ENCODE measurements at places on chromosomes 16 and 17.

DNA sequence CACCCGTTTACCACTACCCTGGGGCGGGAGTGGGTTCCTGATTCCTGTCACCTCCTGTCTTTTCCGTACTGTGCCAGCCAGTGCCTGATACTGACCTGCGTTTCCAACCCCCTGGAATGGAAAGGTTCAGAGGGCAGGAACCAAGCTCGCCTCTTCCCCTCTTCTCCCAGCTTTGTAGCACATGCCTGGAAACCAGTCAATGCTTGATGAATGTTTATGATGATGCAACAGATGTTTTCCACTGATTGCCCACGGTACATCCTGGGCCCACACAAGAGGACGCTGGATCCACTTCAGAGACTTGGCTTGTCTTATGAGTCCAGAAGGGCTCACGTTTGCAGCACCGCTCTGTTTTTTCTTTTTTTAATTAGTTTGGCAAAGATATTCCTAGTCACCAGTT lies 262.0 kb downstream of the CPPED1 start:
- no peak for DNase-seq

DNA sequence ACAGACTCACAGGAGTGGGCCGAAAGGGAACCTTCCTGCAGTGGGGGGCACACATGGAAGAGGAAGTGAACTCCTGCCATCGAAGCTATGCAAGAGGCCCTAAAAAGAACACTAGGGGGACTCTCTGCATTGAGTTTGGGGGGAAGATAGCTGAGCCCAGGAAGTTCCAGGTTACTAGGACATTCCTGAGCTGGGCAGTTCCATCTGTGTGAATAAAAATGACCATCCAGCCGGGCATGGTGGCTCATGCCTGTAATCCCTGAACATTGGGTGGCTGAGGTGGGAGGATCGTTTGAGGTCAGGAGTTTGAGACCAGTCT lies 211.8 kb downstream of the ZNF423 start:
- no peak for DNase-seq

GRCh38 chr16:30902029-30902972 lies 5.9 kb downstream of the CTF1 start:
- DNase-seq: no peak

DNA sequence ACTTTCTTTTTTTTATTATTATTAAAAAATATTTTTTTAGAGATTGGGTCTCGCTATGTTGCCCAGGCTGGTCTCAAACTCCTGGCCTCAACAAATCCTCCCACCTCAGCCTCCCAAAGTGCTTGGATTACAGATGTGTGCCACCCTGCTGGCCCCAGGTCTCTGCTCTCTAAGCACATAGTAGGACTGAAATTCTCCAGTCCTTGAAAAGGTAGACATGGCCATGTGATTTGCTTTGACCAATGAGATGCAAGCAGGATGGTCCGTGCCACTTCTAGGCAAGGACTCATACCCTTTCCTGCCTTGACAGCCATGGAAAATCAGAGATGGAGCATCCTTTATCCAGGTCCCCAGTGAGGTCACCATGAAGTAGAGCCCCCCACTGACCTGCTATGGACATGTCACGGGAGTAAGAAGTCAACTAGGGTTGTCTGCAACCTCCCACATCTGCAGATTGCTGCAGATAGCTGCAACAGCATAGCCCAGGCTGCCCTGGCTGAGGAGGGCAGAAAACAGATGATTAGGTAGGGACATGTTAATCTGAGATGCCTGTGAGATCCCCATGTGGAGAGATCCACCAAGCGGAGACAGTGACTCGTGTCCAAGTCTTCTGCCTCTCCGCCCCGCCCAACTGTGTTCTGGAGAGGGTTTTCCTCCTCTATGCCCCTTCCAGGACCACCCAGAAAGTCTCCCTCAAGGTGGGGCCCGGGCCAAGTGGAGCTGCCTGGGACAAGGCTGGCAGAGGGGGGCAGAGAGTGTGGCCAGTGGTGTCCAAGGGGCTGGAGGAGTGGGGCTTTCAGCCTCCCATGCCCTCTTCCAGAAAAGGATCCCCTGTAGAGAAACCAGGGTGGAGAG lies 11.0 kb downstream of the GSG1L start:
- DNase-seq: no peak

DNA sequence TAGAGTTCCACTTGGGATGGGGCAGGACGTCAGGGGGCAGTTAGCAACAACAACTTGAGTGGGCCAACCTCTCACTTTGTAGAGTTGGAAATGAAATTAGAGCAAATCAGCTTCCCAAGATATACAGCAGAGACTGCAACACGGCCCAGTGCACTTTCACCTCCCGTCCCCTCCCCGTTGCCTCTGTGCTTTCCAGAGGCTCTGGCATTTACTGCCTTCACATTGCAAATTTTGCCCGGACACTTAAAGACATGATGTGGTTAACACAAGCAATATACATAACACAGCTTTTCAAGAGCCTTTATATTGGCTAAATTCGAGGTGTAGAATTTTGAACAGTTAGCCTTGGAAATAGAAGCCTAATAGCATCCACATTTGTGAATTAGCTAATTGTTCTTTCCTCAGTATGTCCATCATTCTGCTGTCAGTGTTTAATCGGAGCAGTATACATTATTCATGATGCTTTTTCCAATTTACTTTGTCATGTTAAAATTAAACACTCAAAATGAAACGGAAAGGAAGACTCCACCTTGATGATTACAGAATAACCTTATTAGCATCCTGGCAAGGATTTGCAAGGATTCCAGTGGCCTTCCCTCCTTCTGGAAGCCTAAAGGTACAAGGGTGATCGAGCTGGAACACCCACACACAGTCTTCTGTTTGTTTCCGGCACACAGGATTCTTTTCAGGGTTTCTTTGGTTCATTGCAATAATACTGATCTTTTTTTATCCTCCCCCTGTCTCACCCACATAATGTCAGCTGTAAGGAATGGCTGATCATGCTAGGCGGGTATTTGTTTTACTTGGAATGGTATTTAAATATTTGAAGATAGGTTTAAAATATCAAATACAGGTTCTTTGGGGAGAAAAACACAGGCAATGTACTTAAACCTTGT lies 190.9 kb upstream of the CACNG5 start:
- DNase-seq: no peak

DNA sequence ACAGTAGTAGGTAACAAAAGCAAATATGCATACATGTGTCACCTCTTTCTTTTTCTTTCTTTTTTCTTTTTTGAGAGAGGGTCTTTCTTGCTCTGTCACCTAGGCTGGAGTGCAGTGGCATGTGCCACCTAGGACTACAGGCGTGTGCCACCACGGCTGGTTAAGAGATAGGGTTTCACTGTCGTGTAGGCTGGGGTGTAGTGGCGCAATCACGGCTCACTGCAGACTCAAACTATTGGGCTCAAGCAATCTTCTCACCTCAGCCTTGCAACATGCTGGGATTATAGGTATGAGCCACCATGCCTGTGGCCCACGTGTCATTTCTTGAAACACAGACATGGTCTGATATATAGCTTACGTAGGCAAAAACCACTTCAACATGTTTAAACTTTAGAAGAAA lies 397.7 kb upstream of the PMFBP1 start:
- no peak for DNase-seq

DNA sequence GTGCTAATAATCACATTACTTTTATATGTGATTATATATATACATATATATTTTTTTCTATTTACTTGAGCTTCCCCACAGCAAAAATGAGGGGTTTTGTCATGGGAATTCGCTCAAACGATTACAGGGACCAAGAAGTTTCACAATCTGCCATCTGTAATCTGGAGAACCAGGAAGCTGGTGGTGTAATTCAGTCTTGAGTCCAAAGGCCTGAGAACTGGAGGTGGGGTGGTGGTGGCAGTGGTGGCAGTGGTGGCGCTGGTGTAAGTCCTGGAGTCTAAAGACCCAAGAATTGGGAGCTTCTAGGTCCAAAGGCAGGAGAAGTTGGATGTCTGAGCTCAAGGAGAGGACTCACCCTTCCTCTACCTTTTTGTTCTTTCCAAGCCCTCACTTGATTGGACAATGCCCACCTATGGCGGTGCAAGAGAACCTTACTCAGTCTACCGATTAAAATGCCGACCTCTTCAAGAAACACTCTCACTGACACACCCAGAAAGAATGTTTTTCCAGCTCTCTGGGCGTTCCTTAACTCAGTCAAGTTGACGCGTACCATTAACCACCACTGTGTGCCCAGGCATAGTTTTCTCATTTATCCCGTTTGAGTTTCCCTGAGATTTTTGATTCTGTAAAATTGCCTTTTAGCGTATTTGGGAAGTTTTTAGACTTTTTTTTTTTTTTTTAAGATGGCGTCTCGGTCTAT lies 31.9 kb downstream of the POLR2A start:
- no peak for DNase-seq

DNA sequence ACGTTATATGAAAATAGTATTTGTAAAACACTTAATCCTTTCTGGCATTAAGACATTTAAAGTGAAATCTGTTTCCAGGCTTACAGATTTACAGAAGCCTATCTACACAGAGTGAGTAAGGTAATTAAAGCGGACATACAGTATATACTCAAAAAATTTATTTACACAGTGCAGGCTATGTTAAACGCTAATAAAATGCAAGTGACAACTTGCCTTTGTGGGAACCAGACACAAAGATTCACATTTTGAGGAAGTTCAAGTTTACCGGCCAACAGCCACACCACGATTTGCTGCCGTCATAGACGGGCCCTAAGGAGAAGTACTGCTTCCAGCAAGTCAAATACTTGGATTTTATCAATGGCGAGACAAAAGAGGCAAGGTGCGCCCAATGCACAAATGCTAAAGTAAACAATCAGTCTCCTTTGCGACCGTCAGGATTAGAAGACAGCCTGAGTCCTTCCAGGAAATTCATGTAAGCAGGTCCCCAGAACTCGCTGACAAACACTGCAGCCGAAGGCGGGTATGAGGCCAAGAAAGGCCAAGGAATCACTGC lies 801 bp downstream of the VPS35 start:
- no peak for DNase-seq

GRCh38 chr16:70159355-70160348 lies 13.9 kb upstream of the CLEC18C start:
- DNase-seq: no peak

- peak; percentile 74 for DNase-seq
Observed at GRCh38 chr17:73770115-73770848, 126.0 kb upstream of the SDK2 start.

- DNase-seq: no peak
Observed at GRCh38 chr16:73326770-73327470, 279.0 kb upstream of the ZFHX3 start.

DNA sequence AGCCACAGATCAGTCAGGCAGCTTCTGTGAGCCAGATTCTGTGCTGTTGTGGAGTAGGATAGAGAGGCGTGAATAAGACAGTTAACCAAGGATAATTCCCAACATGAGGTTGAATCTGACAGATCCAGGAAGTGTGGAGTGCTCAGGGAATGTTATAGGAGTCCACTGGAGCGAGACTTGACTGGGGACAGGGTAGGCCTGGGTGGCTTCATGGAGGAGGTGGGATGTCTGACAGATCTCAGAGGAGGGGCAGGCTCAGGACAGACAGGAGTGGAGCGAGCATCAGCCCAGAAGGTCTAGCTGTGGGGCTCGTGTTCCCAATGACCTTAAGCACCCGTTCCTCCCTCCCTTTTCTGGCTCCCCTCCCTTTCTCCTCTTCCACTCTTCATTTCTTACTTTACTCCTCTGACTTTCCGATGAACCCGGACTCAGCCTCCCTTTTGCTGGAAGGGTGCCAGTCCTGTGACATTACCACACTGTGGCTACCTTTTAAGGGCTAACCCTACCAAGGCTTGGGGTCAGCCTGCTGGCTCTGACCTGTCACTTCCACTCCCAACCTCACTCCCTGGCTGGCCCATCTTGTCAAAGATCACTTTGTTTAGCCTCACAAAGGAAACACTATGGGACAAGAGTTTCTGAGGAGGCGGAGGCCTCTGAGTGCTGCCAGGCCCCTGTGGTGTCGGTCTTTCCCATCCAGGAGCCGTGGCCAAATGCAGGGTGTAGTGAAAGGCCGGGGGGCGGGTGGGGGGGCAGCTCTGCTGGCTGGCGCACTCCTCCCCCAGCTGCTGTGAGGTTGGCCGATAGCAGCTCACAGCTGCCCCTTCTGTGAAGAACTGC lies 28.5 kb upstream of the EFCAB13 start:
- DNase-seq: no peak

DNA sequence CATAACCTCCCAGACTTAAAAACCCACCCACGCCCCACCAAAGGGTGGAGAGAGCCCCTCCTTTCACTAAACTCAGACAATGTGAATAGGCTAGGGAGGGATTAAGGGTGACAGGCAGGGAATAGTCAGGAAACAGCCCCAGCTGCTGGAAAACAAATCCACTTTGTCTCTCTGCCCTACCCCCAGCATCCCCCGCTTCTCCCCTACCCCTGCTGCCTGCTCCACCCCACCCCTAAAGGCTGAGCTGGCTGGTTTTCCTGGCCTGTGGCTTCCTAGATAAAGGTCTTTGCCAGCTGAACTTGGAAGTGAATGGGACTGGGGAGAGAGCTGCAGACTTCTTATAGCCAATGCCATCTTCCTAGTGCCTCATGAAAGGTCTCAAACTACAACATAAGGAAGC lies 15.0 kb downstream of the CAVIN1 start:
- DNase-seq: no peak

DNA sequence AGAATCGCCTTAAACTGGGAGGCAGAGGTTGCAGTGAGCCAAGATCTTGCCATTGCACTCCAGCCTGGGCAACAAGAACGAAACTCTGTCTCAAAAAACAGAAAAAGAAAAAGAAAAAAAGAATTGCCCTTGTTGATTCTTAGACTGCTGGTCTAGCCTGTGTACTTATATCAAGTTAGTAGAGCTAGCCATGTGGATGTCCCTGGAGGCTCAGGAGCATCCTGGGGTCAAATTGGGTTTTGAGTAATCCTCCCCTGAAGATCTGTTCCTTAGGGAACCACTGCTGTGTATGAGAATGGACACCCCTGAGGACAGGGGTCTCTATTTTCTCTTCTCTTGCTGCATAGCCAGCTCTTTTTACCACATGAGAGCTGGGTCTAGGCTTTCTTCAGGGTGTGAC lies 21.5 kb downstream of the SLC7A6OS start:
- DNase-seq: no peak

- DNase-seq: no peak
Observed at GRCh38 chr16:1907226-1907860, 10.9 kb downstream of the HS3ST6 start.

- DNase-seq: no peak
Observed at GRCh38 chr17:36525888-36526287, 8.8 kb downstream of the MYO19 start.

DNA sequence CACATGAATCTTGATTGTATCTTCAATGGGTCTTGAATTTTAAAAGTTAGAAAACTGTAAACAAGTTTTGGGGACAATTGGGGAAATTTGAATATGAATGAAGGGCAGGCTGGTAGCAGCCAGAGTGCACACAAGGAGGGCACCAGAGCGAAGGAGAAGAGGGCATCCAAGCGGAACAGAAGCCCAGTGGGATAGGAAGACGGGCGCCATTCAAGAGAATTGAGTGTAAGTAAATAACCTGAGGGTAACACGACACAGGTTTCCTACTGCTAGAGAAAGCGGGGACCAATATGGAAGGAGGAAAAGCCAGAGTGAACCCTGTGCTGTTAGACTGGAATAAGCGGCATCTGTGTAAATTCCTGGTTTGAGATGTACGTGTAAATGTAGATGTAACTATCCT lies 115.1 kb upstream of the CCL2 start:
- DNase-seq: no peak

GRCh38 chr17:4840893-4841242 lies 7.7 kb downstream of the MINK1 start:
- DNase-seq: no peak

Data from NCI-H524 treated with DMSO at 0.1 percent for 48 hours (cell line).